Left lobe of liver (tissue), 2 donors: ENCODE measurements at places on chromosomes 6 and 20.

DNA sequence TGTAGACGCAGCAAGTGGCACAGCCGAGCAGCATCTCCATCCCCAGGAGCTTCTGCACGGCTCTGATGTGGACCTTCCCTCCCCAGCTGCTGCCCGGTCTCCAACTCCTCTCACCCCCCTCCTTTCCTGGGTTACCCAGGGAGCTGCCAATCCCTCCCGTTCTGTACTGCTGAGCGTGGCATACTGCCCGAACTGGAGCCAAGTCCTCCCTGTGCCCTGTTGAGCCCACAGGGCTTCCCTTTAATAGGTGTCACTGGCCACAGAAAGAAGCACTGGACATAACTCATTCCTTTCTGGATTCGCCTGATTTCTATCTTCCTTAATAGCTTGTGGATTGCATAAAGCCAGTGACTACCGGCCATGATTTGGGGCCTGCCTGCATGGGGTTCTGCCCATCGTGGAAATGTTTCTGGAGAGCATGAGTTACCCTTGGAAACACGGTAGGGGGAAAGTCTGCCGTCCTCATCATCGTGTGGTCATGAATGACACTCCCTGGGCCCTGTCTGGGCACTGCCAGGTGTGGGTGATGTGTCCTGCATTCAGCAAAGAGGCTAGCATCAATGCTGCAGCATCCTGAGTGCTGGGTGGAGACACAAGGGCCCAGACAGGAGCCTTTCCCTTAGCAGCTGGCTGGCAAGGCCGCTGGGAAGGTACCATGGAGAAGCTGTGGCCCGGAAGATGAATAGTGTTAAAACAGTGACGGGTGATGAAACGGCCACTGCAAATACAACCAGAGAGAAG lies 189.7 kb downstream of the SYNDIG1 start:
- no peak for DNase-seq

DNA sequence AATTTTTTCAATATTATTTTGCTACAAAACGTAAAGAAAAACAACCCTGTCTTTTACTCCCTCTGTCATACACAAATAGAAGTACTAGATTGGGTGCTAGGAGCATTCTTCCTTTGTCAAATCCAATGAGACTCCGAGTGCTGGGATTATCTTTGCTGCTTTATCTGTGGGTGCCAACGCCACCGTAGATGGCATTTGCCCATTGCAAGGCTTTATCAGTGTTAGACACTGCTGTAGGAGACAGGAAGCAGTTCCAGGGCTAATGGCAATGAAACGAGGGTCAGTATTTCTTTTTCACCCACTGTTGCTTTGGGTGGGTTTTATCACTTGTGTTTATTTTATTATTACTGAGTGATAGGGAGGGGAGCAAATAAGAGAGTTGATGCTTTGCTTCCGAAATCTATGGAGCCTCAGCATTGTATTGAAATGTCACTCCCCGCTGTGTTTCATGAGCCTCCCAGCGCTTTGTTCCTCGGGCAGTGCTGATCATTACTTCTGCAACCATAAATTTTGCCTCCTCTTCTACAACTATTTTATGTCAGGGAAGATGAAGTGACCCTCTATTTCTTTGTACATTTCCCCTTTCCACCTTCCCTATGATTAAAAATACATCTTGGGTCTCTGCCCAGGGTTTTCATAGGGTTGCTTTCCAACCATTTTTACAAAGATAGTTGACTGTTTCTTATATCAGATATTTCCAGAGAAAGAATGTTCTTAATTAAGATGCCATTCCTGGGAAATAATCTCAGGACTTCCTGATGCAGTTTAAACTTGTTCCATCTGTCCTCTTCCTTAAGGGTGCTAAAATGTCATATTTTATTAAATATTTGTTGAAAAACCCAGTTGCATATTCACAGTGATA lies 86.7 kb upstream of the LAMP5 start:
- DNase-seq = no peak

DNA sequence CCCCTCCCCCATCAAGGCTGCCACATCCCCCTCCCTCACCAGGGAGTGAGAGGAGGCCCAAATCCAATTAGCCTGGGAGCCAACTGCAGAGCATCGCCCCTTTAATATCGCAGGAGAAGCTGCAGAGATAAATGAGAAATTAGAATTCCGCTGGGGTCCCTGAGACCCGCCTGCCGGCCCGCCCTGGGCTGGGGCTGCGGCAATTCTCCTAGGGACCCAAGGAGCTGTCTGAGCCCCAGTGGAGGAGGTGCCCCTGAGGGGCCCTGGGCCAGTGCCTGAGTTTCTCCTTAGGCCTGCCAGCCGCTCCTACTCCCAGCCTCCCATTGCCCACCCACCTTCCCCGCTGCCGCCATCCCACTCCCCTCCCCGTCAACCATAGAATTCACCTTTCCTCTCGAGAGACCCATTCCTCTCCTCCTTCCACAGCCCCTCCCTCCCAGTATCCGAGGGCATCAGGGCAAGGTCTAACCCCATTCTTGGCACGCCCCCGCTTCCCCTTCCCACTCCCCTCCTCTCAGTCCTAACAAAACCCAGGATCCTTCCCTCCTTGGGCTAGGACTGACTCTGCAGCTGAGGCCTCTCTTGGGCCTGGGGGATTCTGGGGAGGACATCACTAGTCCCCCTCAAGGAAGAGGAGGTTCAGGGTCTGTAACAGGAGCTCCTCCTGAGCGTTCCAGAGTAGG lies 20.0 kb upstream of the CDH22 start:
- DNase-seq = no peak

DNA sequence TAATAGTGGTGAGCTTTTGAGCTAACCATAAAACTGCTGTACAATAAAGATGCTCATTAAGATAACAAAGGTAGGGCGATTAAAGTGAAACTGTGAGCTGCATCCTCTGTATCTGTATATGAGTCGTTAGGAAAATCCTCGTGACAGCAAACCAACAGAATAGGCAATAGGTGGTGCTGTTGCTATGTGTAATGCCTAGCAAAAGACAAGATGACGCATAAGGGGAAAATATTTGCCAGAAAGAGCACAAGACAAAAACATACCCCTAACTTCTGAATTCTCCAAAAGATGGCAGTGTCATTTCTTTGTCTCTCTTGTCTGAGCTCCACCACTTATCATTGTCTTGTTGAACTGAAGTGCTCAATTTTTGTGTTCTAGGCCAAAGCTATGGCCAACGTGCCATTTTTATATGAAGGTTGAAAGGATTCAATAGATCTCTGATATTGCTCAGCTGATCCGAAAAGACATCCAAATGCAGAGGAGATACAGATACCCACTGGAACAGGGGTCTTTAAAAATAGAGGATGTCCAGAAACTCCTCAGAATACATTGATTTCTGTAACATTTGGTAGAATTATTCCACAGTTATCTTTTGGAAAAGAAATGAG lies 56.3 kb upstream of the ANKEF1 start:
- DNase-seq = no peak

DNA sequence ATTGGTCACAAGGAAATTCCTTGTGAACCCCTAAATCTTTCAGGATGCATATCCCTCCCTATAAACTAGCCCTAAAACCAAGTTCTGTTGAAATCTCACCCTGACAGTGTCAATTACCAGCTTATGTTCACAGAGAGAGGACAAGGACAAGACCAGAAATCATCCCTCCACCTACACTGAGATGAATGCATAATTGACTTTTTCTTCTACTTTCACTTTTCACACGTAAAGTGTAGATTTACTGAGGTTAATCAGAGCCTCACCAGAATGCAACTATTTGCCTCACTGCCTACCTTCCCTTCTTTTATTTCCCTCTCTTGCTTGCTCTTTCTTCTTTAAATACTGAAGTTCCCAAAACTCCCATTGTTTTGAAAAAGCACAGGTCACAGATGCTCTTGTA lies 15.3 kb upstream of the NKAIN2 start:
- DNase-seq = no peak

- DNase-seq = no peak
Observed at GRCh38 chr6:11206576-11206975, 25.9 kb downstream of the NEDD9 start.

- DNase-seq = no peak
Observed at GRCh38 chr20:6848041-6848440, 80.6 kb downstream of the BMP2 start.

DNA sequence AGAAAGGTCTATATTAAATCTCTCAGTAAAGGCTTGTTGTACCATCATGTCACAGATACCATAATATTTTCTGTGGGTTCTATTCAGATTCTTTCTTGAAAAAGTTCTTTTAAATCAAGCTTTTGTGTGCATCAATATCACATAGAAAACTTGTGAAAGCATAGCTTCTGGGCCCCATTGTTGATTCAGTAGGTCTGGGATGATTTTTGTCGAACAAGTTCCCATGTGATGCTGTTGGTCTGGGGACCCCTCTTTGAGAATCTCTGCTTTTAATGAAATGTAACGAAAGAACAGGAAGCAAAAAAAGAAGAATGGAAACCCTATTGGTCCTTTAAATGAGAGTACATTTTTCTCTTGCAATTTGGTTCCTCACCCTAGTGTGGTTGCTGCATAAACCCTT lies 597.7 kb upstream of the CITED2 start:
- no peak for DNase-seq

DNA sequence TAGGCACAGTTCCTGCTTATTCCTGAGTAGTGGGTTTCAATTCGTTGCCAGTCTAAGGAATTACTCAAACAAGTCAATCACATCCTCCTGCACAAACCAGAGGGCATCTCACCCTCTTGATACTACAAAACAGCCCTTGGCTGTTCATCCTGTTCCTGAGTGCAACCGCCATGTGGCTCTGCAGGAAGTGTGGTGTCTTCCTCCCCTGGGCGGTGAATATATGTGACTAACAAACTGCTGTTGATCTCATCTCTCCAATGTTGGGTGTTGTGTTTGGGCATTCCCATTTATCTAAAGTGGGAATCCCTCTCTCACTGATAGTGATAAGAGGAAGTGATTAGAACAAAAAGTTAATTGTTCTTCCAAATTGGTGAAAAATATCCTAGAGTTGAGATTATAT lies 163.0 kb downstream of the TBX18 start:
- DNase-seq = no peak

- DNase-seq = no peak
Observed at GRCh38 chr6:1125297-1125696, 186.6 kb upstream of the FOXQ1 start.

GRCh38 chr20:22512911-22513489 lies 71.4 kb downstream of the FOXA2 start:
- DNase-seq = no peak

DNA sequence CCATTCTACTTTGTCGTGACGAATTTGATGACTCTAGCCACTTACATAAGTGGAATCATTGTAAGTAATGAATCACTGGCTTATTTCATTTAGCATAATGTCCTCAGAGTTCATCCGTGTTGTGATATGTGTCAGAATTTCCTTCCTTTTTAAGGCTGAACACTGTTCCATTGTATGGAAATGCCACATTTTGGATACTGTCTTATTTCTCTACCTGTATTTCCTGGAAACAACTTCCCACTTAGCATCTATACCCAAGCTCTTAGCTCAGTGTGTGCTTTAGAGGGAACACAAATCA lies 28.8 kb upstream of the GGTLC1 start:
- DNase-seq = no peak

DNA sequence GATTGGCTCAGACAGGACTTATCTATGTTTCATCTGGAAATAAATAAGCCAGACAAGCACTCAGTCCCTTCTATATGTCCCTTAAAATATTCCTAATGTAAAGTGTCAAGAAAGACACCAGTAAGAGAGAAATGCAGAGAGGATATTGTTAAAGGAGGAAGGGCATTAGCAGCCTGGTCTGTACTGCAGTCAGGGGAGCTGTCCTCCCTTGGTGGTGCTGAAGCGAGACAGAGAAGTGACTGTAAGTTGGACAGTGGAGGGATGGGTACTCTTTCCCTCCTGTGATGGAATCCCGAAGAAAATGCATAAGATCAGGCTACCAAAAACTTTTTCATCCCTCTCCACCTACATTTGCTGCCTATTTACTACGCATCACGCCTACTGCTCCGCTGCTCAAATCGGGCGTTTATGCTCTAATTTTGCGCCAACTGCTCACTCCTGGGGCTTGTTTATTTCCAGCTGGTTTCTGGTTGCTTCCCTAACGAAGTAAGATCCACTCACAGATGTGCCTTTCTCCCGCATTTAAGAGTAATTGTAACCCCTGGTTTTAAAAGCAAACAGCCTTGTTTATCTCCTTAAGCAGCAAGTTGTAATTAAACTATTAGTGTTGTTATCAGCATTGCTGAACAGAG lies 35.2 kb downstream of the PHACTR1 start:
- peak; percentile 45 for DNase-seq

- no peak for DNase-seq
Observed at GRCh38 chr20:32829311-32830005, 9.7 kb downstream of the MAPRE1 start.

DNA sequence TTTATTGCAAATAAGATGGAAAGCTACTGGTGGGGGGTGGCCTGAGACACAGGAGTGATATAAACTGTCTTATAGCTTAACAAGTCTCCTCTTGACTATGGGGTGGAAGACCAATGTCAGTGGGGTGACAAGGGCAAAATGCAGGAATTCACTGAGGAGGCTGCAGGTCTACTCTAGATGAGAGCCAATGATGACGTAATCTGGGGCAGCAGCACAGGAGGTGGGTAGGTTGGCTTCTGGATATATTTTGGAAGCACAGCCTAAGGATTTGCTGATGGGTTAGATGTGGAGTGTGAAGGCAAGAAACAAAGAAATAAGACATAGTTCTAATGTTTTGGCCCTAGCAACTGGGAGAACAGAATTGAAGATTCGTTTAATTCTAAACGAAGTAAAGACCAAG lies 253.2 kb downstream of the PTPRT start:
- no peak for DNase-seq

GRCh38 chr6:15845492-15845891 lies 182.7 kb upstream of the DTNBP1 start:
- no peak for DNase-seq

GRCh38 chr6:40807484-40807883 lies 220.3 kb upstream of the LRFN2 start:
- DNase-seq = peak; percentile 51

- no peak for DNase-seq
Observed at GRCh38 chr6:29628419-29629281, 4.3 kb downstream of the GABBR1 start.

GRCh38 chr6:127272576-127272975 lies 5.9 kb downstream of the RNF146 start:
- no peak for DNase-seq
